ENCODE measurements at places on chromosomes 11 and 22.

- no peak for DNase-seq
Measured at GRCh38 chr11:102004220-102004619, 43.0 kb upstream of the CFAP300 start.

DNA sequence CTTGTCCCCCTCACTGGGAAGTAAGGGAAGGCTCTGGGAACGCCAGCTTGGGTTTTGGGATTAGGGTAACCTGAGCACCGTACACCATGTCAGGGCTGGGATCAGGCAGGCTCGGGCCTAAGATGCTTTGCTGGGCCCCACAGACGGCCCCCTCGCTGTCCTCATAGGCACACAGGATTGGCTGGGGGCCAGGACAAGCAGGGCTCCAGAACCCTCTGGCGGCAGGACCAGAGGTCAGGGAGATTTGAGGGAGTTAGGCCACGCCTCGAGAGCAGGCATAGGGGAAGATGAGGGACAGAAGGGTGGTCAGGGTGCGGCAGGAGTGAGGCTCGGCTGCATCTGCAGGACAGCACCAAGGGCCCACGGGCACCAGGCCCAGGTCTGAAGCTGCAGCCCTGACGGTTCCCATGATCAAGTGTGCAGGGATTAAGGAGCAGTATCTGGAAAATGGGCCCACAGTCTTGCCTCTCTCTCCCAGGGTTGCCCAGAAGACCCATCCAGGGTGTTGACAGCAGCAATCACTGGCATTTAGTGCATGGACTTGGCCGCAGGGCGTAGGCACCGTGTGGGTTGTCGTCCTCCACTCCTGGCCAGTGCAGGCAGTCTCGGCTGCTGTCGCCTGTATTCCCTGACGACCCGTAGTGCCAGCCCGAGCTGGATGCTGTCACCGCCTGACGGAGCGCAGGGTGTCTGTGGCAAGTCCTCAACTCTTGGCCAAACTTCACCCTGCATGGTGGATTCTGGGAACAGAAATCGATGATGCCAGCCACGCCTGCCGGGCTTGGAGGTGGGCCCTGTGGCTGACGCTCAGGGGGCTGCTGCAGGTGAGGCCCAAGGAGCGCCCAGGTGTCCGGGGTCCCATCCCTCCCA is 15.7 kb upstream of the GNB1L start:
- DNase-seq = no peak

GRCh38 chr11:46006418-46007070 is 84.1 kb downstream of the LARGE2 start:
- DNase-seq = peak; percentile 87

DNA sequence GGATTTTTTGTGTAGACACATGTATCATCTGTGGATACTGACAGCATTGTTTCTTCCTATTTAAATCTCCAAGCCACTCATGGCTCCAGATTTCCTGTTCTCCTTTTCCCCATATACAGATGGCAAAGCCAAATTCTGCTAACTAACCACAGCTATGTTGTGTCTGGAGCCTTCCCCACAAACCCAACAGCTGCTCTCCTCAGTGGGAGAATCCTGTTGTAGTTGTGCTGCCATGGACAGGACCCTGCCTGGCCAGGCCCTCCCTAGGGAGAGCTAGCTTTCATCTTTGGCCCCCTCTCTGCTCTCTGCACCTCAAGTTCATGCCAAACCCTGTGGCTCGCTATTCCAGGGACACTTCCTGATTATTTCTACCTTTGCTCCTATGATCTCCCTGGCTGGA is 106.4 kb upstream of the CCDC90B start:
- DNase-seq = no peak

DNA sequence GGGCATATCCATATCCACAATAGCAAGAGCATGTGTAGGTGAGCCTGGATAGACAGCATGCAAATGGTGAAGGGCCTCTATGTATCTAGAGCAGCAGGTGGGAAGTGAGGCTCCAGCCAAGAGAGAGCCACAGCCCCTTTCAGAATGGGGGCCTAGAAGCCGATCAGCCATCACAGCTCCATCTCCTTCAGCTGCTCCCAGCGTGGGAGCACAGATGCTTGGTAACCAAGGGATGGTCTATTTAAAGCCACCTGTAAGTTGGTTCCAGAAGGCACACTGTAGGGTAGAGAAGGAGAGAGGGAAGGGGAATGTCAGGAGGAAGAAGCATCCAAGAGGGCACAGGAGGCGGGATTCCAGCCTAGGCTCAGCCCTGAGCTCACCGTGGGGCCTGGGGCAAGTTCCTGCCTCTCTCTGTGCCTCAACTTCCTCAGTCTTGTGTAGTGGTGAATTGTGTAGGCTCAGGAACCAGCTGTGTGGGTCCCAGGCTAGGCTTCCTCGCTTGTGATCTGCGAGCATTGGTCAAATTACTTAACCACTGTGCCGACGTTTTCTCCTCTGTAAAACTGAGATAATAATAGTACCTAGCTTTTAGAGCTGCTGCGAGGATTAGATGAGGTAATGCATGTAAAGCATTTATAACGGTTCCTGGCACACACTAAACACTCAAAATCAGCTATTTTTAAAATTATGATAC is 122.9 kb upstream of the NAV2 start:
- DNase-seq = no peak

GRCh38 chr11:44904261-44905020 is 46.2 kb downstream of the TP53I11 start:
- no peak for DNase-seq

GRCh38 chr11:58392746-58393145 is 13.9 kb downstream of the OR5B3 start:
- no peak for DNase-seq

GRCh38 chr11:111459506-111460270 is 52.5 kb downstream of the BTG4 start:
- DNase-seq = no peak

- DNase-seq = peak; percentile 62
Measured at GRCh38 chr11:123183391-123184099, 11.5 kb downstream of the CLMP start.

GRCh38 chr22:42387631-42388030 is 44.6 kb downstream of the NFAM1 start:
- DNase-seq = no peak

- DNase-seq = no peak
Measured at GRCh38 chr11:60064111-60064510, 7.6 kb downstream of the MS4A3 start.

DNA sequence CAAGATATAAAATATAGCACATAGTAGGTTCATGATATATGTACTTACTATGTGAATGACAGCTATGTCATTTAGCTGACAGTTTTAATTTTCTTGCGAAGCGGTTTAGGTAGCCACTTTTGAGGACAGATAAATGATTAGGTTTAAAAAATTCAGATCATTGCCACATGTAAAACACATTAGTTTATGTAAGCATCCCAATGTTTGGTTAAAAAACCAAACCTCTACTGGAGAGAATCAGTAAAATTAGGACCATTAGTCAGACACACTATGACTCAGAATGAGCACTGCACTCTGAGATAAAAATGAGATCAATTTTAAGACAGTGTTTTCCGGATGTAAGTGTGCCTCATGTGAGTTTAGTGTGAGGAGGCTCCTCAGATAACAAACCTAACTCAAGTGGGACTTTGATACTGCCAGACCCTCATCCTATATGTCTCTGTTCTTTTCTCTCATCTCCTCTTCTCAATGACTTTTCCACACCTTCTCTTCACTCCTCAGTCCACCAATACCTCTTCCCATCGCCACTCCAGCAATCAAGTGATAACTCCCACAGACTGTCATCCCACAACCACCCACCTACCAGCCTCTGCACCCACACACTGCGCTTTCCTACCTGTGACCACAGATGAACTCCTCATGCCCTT is 6.8 kb upstream of the OR2AT4 start:
- peak; percentile 65 for DNase-seq

- DNase-seq = no peak
Measured at GRCh38 chr11:62030071-62030684, 62.7 kb upstream of the FTH1 start.

DNA sequence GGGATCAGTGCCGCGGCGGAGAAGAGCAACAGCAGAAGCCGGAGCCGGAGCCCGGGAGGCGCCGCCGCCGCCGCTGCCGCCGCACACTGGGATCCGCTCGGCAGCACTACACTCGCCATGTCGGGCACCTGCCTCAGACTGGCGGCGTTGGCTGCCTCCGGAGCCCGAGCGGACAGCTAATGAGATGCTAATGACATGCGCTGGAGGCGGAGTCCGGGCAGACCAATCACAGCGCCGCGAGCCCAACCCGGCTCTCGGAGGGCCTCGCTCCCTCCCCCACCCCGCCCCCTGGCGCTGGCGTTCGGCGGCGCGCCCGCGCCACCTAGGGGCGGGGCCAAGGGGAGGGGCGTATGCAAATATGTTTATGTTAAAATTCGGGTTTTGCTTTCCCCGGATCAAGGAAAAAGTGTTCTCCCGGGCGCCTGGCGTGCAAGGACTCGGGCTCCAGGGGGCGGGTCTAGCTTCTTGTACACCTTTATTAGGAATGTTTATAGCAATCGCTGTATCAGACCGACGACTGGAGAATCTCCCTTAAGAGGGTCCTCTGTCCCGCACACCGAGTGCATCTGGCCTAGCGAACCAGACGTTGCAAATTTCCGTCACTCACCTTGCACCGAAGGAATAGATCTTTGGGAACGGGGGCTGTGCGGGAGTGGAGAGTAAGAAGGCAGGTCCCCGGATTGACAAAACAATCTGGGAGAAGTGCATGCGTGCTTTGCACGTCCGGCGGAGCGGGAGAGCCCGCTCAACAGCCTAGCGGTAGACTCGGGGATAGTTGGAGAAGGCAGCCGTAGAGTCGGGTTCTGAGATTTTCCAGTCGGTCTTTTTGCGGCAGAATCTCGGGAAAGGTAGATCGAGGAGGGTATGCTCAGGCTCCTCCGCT is at the start of gene CADM1:
TSS of gene CADM1 (minus strand) at position 140 of the 883 bp plus-strand sequence.
- peak; percentile 95 for DNase-seq

DNA sequence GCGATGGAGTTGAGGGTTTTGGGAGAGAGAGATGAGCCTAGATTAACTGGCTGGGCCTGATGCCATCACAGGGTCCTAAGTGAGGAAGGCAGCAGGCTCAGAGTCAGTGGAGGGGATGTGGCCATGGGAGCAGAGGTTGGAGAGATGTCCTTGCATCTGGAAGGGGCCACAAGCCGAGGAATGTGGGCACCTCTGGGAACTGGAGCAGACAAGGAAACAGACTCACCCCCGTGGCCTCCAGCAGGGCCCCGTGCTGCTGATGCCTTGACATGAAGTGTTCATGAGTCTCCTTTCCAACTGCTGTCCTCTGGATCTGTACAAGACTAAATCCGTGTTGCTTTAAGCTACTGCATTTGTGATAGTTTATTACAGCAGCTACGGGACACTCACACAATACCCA is 49.2 kb downstream of the SHISAL1 start:
- no peak for DNase-seq

DNA sequence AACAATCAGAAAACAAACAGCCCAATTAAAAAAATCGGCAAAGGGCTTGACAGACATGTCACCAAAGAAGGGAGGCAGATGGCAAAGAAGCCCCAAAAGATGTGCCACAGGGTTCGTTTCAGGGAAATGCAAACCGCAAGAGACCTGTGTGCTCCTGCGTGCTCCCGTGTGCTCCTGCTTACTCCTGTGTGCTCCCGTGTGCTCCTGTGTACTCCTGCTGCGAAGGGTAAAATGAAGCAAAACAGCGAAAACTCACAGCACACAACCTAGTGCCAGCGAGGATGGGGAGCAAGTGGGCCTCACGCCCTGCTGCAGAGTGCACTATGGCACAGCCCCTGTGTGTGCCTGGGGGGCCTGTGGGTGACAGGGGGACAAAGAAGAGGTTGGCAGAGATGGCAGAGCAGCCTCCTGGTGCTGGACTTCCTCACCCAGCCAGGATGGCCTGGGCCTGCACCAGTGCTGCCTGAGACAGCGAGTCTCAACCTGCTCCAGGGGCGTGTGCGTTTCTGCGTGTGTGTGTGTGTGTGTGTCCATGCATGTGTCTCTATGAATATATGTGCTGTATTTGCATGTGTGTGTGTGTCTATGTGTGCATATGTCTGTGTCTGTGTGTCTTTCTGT is 14.0 kb downstream of the ASCL2 start:
- DNase-seq = no peak

- DNase-seq = peak; percentile 92
Measured at GRCh38 chr11:96314326-96315020, 28.5 kb downstream of the MAML2 start.

GRCh38 chr11:17811352-17811751 is 76.8 kb downstream of the KCNC1 start:
- no peak for DNase-seq

DNA sequence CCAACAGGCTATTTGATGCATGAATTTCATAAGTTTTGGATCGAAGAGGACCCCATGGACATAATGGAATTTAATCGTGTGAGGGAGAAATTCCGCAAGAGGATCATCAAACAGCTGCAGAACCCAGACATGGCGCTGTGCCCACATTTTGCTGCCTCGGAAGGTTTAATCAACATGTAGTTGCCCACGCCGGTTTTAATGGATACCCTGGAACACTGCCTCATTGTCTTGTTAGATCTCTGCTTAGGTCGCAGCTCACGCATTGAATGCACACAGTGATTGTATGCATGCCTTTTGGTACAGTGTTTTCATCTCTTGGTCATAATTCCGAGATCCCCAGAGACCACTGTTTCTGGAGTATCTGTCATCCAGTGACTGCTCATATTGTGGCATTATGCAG is 46.8 kb downstream of the SLN start:
- no peak for DNase-seq

DNA sequence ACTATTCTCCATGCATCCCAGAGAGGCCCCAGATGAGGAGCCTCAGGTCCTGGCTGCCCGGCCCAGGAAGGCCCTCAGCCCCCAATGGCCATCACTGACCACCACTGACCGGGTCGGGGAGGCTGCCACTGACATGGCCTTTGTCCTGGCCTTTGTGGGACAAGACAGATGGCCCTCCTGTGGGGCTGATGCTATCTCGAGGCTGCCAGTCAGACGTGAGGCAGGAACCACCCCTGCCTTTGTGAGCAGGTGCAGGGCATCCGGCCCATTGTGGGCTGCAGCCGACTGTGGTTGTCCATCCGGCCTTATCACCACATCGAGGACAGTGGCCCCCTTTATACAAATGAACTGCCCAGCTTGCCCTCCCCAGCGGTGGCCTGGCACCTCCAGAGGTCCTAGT is 5.5 kb downstream of the GP1BB start:
- no peak for DNase-seq

- DNase-seq = peak; percentile 29
Measured at GRCh38 chr11:101407324-101407723, 176.5 kb downstream of the TRPC6 start.

- peak; percentile 68 for DNase-seq
Measured at GRCh38 chr22:29992341-29993275, 87.7 kb upstream of the HORMAD2 start.

DNA sequence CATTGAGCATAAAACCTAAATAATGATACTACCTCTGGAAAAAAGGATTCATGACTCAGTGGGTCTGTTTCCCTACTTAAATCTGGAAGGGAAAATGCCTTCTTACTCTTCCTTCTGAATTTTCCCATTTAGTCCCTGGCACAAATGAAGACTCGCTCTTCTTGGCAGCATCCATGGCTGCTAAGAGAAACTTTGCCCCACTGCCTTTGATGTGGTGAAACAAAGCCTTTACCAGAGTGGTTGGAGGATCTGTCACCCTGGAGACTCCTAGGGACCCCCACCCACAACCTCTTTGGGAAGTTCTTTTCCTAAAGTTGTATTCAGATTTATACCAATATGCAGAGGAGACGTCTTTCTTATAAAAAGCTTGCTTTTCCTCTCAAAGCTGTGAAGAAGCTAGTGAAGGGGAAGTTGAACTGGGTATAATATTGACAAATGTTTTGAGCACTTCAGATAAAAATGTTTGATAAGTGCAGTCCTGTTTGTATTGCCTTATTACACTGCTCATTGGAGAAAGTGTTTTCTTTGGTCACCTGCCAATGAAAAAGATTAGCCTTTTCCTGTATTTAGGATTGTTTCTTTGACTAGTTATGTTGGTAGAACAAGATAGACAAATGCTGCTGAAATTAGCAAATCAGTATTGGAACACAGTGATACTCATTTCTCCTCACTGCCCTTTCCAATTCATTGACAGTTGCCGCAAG is 77.3 kb downstream of the ARFGAP2 start:
- DNase-seq = peak; percentile 43

Measured in fibroblast of lung (primary cell).